NCI-H1105 treated with DMSO at 0.1 percent for 48 hours (cell line): ENCODE measurements at places on chromosomes 7 and 10.

- DNase-seq = no peak
These were observed 109.2 kb downstream of the TRIL start for GRCh38 chr7:28848906-28849305.

- DNase-seq = no peak
These were observed 3.7 kb downstream of the TRAPPC14 start for GRCh38 chr7:100154651-100155491.

DNA sequence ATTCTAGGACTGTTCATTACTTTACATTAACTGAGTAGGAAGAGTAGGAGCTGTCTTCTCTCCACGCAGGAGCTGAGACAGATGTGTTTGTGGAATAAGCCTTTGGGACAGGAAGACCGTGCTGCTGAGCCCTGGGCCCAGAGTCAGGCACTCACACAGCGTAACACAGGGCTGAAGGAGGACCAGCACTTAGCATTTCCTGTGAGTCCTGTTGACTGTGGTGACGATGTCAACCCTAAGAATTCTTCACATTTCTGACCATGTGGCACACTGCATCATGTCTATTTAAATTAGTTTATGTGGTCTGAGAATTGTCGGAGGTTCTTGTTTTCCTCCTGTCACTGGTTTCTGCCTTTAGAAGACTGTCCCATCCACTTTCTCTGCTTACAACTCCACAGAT is 117.2 kb downstream of the PIP4K2A start:
- DNase-seq = no peak

- DNase-seq = no peak
These were observed 3.1 kb upstream of the HOXA4 start for GRCh38 chr7:27133409-27134231.

DNA sequence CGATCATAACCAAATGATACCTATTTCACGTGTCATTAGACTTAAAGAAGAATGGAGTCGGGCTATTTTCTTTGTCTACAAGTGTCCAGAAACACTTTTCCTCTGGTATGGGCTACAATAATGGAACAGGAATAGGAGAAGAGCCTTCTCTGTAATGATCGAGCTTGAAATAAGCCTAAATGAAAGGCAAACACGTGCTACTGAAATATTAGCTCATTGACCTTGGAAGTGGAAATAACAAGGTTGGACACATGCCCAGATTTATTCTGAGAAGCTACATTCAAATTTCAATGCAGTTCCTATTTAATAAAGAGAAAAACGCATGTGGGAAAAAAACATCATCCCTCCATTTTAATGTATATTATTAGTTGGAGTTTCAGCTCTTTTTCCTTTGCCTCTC is 254.7 kb upstream of the PTER start:
- peak; percentile 67 for DNase-seq

DNA sequence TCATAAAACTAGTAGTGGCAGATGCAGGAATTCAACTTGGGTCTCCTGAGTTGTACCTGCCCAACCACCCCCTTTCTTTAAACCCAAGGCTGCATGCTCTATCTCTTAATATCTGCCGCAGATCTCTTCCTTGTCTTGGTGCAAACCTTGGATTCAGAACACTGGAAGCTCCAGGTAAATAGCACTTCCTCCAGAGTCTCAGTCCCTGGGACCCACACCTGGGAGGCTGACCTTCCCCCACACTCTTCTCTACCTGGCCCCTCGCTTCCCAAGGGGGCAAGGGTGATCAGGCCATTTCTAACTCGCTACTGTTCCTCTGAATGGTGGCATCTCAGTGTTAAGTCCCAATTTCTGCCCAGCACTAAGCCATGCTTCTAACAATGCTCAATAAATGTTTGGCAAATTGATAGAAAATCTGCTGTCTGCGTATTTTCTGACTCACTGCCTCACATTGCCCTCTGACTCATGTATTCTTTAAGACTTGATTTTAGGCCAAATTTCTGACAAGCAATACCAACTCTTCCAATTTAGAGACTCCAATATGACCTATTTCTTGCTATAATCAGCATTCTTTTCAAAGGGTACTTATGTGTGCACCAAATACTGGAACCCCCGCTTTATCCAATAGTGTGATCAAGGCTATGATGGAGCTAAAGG is 68.0 kb upstream of the PPP1R3C start:
- no peak for DNase-seq

DNA sequence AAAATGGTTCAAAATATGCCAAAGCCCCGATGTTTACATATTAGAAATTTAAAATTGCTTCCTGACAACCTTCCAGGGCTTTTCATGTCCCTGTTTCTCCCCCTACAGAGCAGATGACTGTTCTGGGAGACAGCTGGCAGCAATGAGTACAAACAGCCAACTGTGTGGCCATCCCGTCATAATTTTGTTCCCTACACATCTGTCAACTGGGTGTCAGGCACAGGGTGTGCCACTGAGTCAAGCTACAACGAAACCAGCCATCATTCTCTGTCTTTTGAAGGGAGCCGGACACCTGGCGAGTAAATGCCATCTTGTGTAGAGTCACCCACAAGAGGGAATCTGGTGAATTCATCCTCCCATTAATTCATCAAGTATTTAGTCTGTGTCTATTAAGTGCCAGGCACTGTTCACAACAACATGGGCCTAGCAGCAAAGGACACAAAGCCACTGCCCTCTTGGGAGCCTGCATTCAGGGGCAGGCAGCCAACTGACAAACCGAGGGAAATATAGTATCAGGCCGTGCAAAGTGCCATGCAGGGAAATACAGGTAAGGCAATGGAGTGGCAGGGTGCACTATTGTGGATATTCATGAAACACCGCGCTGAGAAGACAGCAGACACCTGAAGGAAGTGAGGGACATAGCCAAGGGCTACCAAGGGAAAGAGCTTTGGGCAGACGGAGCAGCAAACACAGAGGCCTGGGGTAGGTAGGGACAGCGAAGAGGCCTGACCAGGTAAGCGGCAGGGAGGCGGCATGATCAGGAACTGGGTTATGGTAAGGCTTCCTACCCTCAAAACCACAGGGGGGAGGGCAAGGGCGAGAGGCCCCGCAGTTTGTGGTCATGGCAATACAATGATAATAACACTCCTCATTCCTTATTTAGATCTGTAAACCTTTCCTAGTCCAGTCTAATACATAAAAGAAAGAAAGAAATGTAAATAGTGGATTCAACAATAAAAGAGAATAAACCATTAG is 213.6 kb downstream of the FAM107B start:
- no peak for DNase-seq

GRCh38 chr10:49512121-49512809 is 26.7 kb downstream of the ERCC6 start:
- DNase-seq = peak; percentile 35

DNA sequence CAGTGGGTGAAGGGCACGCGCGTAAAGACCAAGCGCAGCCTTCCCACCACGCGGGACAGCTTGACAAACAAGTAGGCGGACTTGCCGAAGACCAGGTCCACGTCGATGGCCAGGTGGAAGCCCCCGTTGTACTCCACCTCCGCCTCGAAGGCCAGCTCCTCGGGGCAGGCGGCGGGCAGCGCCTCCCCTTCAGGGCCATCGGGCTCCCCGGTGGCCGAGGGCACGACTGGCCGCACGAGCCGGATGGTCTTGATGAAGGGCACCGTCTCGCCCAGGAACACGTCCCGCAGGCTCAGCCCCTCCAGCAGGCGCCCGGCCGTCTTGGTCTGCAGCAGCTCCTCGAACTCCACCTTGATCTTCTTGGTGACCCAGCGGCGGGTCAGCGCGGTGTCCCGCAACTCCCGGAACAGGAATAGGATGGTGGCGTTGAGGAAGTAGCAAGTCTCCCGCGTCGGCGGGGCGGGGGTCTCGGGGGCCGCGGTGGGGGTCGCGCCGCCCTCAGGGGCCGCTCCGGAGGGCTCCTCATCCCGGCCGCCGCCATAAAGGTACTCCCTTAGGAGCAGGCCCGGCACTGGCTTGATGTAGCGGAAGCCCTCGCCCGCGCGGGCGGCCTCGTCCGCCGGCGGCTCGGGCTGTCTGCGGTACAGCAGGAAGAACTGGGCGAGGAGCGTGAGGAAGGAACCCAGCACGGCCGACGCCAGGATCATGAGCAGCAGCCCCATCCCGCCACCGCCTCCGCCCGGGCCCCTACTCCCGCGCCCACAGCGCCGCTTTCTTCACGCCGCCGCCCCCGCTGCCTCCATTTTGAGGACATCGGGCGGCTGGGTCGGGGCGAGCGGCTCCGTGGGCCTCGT is 507 bp downstream of the PDZD8 start:
- DNase-seq = no peak

- DNase-seq = no peak
These were observed 268.1 kb downstream of the KLF6 start for GRCh38 chr10:3516923-3517255.

- no peak for DNase-seq
These were observed 1.0 kb upstream of the CHN2 start for GRCh38 chr7:29193316-29194205.

GRCh38 chr7:69440976-69441375 is 157.3 kb upstream of the AUTS2 start:
- DNase-seq = no peak

DNA sequence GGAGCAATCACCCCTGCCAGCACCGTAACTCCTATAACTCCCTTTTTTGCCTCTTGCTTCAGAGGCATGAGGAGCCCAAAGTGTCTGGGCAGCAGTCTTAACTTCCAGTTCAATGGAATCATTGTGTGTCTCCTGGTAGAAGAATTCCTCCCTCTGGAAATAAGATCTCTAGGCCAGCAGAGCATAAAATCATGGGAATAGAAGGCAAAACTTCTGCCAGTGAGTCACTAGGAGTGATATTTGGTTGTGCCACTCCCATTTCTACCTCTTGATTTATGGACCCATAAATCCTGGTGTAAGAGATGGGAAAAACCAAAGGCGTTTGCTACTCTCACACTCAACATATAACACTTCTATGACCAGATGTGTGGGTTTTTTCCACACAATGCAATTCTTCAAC is 104.9 kb upstream of the FAM180A start:
- no peak for DNase-seq

DNA sequence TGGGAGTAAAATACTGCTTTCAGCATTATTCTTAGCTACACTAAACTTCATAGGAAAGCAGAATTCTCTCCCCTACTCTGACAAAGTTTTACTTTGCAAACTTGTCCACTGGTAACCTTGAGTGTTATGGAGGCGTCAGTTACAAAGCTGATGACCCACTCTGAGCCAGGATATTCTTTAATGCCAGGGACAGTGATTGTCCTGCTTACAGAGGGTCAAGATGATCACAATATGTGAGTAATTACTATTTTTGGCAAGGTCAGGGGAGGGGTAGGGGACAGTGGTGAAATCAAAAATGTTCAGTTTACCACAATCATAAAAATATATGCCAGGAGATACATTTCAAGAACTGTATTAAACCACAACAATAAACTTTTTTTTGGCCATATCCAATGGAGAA is 520.6 kb downstream of the SUGCT start:
- DNase-seq = no peak

- DNase-seq = no peak
These were observed 8.8 kb downstream of the PDAP1 start for GRCh38 chr7:99399597-99399996.

DNA sequence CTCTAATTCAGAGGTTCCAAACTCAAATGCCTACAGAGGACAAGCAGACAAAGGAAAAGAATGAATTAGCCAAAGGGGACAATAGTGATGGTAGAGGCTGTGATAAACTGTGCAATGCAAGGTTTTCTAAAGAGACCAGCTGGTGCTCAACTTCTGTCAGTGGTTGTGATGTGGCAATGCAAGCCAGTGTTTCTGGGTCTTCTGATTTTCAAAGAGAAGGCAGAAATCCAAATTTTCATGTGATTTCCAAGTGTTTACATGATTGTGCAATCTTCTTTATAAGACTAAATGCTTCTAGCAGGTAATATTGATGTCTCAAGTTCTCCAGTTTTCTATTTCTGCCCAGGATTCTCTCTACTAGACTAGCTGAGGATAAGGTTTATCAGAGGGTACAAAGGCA is 135.9 kb downstream of the PCDH15 start:
- no peak for DNase-seq

DNA sequence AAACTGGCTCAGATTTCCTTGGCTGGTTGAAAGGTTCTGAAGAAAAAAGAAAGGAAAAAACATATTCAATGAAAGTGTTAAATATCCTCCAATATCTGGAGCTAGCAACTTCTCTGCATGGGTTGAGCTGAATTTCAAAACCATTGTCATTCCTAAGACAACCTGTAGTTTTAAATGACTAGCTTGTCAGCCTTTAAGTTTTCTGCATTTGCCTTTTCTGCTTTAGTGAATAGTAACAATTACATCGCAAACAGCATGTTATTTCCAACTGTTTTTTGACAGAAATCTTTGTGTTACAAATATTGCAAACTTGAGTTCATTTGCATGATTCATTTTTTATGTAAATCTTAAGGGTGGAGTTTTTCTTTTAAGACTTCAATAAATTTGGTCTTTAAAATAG is 852.3 kb upstream of the CELF2 start:
- no peak for DNase-seq

DNA sequence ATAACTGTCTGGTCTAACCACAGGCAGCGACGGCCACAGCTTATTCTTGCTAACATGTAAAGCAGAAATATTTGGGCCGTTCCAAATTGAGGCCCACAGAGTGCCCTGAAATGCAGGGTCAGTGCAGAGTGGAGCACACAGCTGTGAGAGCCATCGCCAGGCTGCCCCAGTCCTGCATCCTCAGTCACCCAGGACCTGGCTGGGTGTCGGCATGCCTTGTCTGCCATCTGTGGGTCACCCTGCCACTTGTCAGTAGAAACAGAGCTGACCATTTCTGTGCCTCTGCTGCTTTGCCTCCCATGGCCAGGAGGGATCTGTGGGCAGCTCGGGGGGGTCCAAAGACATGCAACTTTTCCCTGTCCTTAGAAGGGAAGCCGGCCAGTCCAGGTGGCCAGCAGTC is 57.3 kb upstream of the BTBD16 start:
- DNase-seq = no peak

GRCh38 chr10:3192856-3193635 is 20.5 kb upstream of the PITRM1 start:
- DNase-seq = peak; percentile 44

DNA sequence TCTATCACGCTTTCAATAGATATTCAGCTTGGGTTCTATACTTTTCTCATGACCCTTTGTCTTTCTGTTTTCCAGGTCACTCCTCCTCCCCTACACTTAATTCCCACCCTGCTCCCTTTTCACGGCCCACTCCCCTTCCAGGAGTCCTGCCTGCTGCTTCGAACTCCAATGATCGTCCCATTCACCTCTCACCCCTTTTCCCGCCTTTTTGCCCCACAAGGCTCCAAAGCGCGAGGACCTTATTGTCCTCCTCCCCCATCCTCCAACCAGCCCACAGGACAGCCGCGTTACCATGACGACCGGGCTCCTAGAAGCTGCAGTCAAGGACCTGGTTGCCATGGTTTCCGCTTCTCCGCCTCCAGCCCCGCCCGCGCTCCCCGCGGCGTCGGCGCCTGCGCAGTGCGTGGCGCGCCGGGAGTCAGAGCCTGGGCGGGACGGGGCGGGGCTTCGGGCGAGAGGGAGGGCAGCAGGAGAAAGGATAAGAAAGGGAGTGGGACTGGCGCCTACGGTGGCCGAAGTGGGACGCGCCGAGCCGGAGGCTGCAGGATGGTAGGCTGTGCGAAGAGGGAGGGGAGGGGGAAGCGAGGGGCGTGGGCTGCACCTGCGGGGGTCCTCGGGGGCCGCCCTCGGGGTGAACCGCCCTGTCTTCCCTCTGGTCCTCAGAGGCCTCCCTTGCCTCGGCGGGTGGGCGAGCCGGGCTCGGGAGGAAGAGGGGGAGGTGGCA is at the start of gene AP1S1:
Gene AP1S1, plus strand, starts transcription at position 508 of the 724 bp plus-strand sequence. Its CDS starts 39 bp downstream, at position 547.
- DNase-seq = peak; percentile 96

- no peak for DNase-seq
These were observed 28.6 kb upstream of the ST7 start for GRCh38 chr7:116924741-116925140.
